ENCODE measurements at places on chromosomes 2 and 18. TPM values are rescaled to one million over a fixed set of nuclear protein-coding genes. Genes with fewer than 3 reads are reported as not detected.

The RALBP1 gene
- polyA plus RNA-seq: 18.0 TPM

The NMUR1 gene
- polyA plus RNA-seq: 0.33 TPM

The MARCO gene
- polyA plus RNA-seq: 0.04 TPM

The PLA2R1 gene
- polyA plus RNA-seq: not detected

The MC5R gene
- not detected for polyA plus RNA-seq

The RUFY4 gene
- 0.34 TPM for polyA plus RNA-seq

The ARHGAP15 gene
- 58.1 TPM for polyA plus RNA-seq

The PAIP2B gene
- 4.8 TPM for polyA plus RNA-seq

The RASGRP3 gene
- polyA plus RNA-seq: 241 TPM

The ATAD2B gene
- 5.1 TPM for polyA plus RNA-seq

The TET3 gene
- polyA plus RNA-seq: 4.7 TPM

The FAP gene
- polyA plus RNA-seq: not detected

The PTH2R gene
- polyA plus RNA-seq: 0.09 TPM

The UPP2 gene
- polyA plus RNA-seq: not detected

The CRYGD gene
- not detected for polyA plus RNA-seq

The MARS2 gene
- polyA plus RNA-seq: 5.1 TPM

The ANTXR1 gene
- not detected for polyA plus RNA-seq

- peak; percentile 11 for DNase-seq
Measured at GRCh38 chr2:226716126-226716525, 83.5 kb downstream of the IRS1 start.

DNA sequence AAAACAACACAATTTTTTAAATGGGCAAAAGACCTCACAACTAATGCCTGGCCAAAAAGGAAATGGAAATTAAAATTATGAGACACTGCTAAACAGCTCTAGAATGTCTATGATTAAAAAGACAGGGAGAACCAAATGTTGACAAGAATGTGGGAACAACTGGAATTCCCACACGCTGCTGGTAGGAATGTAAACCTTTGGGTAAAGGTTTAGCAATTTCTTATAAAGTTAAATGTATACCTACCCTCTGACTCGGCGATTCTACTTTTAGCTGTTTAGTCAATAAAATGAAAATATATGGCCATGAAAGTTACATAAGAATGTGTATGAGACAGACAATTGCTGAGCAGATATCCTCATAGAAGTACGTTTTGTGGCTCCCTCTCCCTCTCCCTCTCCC lies 60.9 kb downstream of the ATF2 start:
- DNase-seq: no peak

- no peak for DNase-seq
Measured at GRCh38 chr2:157345647-157346389, 20.2 kb upstream of the ERMN start.

- peak; percentile 53 for DNase-seq
Measured at GRCh38 chr2:136327162-136327852, 209.4 kb upstream of the CXCR4 start.

DNA sequence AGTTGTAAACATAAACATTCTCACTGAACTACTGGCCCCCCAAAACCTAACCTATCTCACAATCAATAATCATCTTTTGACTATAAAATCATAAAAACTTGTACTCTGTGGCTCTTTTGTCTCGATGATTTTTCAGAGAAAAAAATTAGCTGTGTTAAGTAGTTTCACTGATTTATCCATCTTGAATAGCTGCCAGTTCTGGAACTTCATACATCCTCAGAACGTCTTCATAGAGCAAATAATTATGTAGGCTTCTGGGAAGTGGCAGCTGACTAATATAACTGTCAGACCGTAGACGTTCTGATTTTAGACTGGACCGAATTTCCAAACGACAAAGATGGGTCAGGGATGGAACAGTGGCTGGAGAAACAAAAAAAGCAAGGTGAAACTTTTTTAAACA lies 97.3 kb upstream of the CHAC2 start:
- DNase-seq: no peak

- no peak for DNase-seq
Measured at GRCh38 chr18:9364242-9364641, 29.7 kb downstream of the TWSG1 start.

- no peak for DNase-seq
Measured at GRCh38 chr2:190468814-190469569, 60.8 kb downstream of the MFSD6 start.

DNA sequence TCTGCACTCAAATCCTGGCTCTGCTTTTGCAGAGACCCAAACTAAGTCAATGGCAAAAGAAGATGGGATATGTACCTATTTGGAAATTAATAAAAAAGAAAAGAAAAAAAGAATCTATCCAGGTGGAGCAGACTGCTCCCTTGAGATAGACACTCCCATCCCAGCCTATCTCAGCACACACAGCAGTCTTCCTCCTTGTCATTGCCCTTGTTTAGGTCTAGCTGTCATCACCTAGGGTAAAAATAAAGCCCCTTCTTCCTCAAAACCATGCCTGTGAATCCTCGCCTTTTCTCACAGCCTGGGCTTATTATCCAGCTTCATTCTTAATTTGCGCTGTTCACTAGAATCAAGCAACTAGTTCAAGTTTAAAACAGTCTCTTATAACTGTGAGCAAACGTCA lies 30.7 kb upstream of the ACSL3 start:
- DNase-seq: no peak

DNA sequence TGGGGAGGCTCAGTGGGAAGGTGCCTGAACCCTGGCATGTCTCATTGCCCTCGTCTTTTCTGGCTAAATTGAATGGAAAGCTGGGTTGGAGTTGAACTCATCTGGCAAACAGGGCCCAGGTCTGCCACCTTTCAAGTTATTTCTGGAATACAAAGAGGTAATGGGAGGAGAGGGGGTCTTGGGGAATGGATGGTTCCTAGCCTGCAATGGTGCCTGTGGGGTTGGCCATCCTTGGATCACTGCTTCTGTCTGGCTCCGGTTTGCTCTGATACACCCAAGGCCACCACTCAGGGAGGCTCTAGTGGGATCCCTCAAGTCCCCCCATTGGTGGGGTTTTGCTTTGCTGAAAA lies 45.3 kb downstream of the PSD4 start:
- no peak for DNase-seq

DNA sequence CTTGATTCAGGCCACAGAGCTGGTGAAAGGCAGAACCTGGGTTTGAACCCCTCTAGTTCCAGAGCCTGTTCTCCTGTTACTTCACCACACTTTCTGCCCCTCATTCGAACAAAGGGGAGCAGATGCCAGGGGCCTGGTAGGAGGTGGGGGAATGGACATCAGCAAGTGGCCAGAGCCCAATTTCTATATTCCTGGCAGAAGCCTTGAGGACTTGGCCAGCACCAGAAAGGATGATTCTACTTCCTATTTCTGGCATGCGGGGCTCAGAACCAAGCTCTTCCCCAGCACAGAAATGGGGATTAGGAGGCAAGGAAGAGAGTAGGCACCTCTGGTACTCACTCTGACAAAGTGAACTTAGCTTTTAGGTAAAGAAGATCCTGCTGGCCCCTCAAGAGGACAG lies 49.3 kb downstream of the ADD2 start:
- DNase-seq: no peak

- DNase-seq: no peak
Measured at GRCh38 chr2:26811791-26812694, 26.2 kb downstream of the CENPA start.

- no peak for DNase-seq
Measured at GRCh38 chr2:67576991-67577390, 179.9 kb downstream of the ETAA1 start.

- no peak for DNase-seq
Measured at GRCh38 chr2:230891509-230891908, 26.8 kb downstream of the ITM2C start.

- no peak for DNase-seq
Measured at GRCh38 chr2:10557506-10558265, 109.6 kb upstream of the ODC1 start.

- no peak for DNase-seq
Measured at GRCh38 chr18:78621141-78621755, 358.4 kb upstream of the SALL3 start.

GRCh38 chr2:169734169-169734847 lies 676 bp downstream of the KLHL23 start:
- peak; percentile 32 for DNase-seq

GRCh38 chr2:152740743-152741328 lies 22.4 kb downstream of the ARL6IP6 start:
- peak; percentile 56 for DNase-seq

DNA sequence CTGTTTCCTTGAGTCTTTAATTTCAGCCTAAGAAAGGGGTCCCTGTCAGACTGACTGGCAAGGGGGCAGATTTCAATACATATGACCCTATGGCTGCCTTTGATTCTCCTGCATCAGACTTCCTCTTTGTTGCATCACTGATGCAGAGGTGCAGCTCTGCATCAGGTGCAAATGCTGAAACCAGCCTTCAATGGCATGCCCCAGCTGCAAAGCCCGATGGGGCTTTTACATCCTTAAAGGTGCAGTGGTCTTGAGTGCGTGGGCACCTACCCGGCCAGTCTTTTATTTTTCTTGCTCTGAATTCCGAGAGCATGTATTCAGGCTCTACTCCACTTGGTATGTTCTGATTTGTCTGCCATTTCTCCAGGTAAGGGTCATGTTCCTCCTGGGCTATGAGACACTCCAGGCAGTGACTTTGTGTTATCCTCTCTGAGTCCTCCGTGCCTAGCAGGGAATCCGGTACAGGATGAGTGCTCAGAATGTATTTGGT lies 169.5 kb downstream of the MYCN start:
- DNase-seq: no peak

DNA sequence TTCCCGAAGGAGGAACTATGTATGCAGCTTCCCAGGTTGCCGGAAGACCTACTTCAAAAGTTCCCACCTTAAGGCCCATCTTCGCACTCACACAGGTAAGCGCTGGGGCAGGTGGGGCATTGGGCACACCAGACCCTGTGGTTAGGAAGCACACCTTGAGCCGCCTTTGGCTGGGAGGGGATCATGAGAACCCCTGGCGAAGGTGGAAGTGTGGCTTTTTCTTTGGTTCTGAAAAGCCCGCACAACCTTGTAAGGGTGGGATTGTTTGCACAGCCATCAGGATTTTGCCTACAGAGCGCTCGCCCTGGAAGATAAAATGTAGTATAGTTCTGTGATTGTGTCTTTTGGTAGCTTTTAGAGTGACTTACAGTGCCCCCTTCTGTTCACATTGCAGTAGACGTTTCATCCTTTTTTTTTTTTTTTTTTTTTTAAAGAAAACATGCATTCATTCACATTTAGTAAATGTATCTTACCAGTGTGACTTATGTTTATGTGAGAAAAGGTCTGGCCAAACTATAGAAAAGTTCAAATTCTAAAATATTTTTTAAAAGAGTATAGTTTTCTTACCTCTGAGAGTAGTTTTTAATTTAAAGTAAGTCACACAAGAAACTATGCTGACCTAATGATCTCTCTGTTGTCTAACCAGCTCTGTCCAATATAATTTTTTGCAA lies 5.3 kb downstream of the KLF11 start:
- peak; percentile 76 for DNase-seq

DNA sequence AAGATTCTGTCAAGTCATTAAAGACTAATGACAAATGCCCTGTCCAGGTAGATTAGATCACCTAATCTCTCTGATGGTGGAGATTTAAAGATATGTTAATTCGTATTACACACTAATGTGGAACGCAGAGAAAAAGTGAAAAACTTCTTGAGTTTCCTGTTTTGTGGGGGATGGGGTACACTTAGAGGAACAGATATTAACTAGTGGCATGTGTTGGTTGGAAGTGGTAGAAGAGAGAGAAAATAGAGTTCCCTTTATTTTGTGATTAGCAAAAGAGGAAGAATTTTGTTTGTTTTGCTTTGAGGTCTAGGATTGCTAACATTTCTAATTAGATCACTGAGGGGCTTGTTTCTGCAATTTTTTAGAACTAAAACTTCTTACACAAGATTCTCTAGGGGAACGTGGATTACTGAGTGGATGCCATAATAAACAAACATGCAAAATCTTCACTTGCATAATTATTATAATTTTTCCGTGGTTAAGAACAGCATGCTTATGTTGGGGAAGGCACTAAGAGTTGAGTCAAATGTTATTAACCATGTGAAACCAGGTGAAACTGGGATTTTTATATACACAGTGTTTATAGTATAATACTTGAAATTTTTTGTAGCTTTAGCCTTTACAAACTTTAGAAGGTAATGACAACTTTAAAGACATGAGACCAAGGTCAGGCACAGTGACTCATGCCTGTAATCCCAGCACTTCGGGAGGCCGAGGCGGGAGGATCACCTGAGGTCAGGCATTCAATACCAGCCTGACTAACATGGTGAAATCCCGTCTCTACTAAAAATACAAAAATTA lies 97.4 kb upstream of the STK17B start:
- peak; percentile 78 for DNase-seq

GRCh38 chr2:85237849-85238565 lies 89.8 kb downstream of the TGOLN2 start:
- DNase-seq: no peak

GRCh38 chr2:138030459-138030858 lies 66.2 kb downstream of the HNMT start:
- no peak for DNase-seq

- no peak for DNase-seq
Measured at GRCh38 chr2:135424849-135425248, 106.2 kb downstream of the ZRANB3 start.

- DNase-seq: no peak
Measured at GRCh38 chr2:167198576-167198975, 310.3 kb downstream of the XIRP2 start.

- no peak for DNase-seq
Measured at GRCh38 chr2:50263728-50264127, 768.2 kb downstream of the NRXN1 start.

DNA sequence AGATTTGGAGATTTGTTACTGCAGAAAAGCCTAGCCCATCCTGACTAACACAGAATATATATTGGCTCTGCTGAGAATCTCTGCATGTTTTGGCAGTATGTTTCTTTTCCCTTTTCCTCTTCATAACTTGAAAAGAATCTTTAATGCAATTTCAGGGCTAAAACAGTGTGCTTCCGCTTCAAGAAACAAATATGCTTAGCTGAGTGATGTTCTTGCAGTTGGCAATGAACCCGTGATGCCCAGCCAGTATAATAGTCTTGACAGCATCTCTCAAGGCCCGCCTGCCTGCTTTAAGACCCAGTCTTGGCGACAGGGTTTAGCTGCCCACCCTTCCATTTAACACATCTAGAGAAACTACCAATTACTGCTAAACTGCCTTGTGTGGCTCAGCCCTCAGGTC lies 184.5 kb downstream of the INO80D start:
- no peak for DNase-seq

GRCh38 chr2:33137331-33137730 lies 190.6 kb downstream of the LTBP1 start:
- DNase-seq: no peak

GRCh38 chr2:51813247-51813646 lies 781.3 kb upstream of the NRXN1 start:
- no peak for DNase-seq

- DNase-seq: no peak
Measured at GRCh38 chr2:174138161-174138560, 110.2 kb downstream of the OLA1 start.

Measured in B cell (primary cell).